ENCODE measurements at places on chromosomes 4 and X. TPM values are rescaled to one million over a fixed set of nuclear protein-coding genes. Genes with fewer than 3 reads are reported as not detected.

- no peak for DNase-seq
These were observed 124.4 kb downstream of the CHRDL1 start for GRCh38 chrX:110671068-110671803.

- DNase-seq, result no peak
These were observed 130.9 kb upstream of the GABRG1 start for GRCh38 chr4:46254788-46255187.

GRCh38 chr4:133865612-133866327 is 335.8 kb downstream of the PABPC4L start:
- DNase-seq, result peak; percentile 99

DNA sequence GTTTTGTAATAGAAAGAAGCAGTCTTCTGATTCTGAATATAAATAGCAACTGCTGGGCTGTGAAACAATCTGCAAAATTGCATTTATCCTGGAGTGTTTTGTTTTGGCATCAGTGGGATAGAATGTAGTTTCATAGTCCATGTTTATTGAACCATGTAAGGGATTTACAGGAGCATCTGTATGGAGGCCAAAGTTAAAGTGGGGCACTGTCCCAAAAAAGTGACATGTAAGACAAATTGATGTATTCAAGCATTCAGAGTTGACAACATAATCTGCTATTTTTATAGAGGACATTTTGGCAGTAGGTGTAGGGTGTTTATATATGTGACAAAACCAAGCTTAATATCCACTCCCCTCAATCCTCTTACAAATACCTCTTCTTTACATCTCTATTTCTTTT is 200.5 kb upstream of the ANK2 start:
- no peak for DNase-seq

MAGEB1 gene
- not detected for total RNA-seq

All from LHCN-M2 (cell line).